ENCODE measurements at places on chromosomes 13 and 19. TPM values are rescaled to one million over a fixed set of nuclear protein-coding genes. Genes with fewer than 3 reads are reported as not detected.

The ZNF471 gene
- total RNA-seq: 4.4 TPM

The KLK2 gene
- total RNA-seq: not detected

The KLHL1 gene
- total RNA-seq: not detected

The IGSF23 gene
- total RNA-seq: not detected

The SCN1B gene
- 0.22 TPM for total RNA-seq

The CGB5 gene
- not detected for total RNA-seq

The TMIGD2 gene
- not detected for total RNA-seq

The FGF21 gene
- not detected for total RNA-seq

The PCDH17 gene
- total RNA-seq: 0.43 TPM

The RNF113B gene
- total RNA-seq: not detected

The DIRAS1 gene
- total RNA-seq: under 0.01 TPM

The MAP2K2 gene
- total RNA-seq: 157 TPM

The TMEM145 gene
- total RNA-seq: not detected

The ARRDC5 gene
- total RNA-seq: not detected

The ZNF8 gene
- total RNA-seq: 7.9 TPM

The TPTE2 gene
- total RNA-seq: not detected

The CILP2 gene
- 1.2 TPM for total RNA-seq

The XRCC1 gene
- total RNA-seq: 27.0 TPM

The C19orf85 gene
- not detected for total RNA-seq

The MTIF3 gene
- total RNA-seq: 60.1 TPM

The ZNF729 gene
- total RNA-seq: under 0.01 TPM

The ZNF610 gene
- total RNA-seq: 0.98 TPM

The PSG2 gene
- total RNA-seq: not detected

The SIAH3 gene
- not detected for total RNA-seq

The FLT1 gene
- total RNA-seq: 0.11 TPM

The TMEM143 gene
- 11.0 TPM for total RNA-seq
